Caki2 (cell line): ENCODE measurements at places on chromosomes 4 and X. TPM values are rescaled to one million over a fixed set of nuclear protein-coding genes. Genes with fewer than 3 reads are reported as not detected.

Gene GAGE2A
- total RNA-seq = not detected in 2 replicates

DNA sequence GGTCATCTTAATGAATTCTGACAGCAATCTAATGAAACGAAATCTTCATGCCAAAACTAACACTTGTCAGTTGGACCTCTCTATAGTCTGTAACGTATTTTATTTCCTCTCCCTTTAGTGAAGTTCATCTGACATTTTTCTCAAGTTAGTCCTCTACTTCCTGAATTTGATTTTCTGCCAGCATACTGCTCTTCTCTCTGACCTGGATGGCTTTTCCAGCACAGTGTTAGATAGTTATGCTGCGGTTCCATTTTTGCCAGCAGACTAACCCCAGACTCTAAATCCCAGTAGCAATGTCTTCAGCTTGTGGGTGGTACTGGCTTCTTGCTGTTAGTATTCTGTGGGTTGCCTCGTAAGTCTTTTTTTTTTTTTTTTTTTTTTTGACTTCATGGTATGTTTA lies 146.7 kb upstream of the VEGFC start:
- no peak for DNase-seq

GRCh38 chr4:7197910-7198309 lies 5.6 kb downstream of the SORCS2 start:
- DNase-seq = no peak

- no peak for DNase-seq
Measured at GRCh38 chrX:45191820-45192409, 8.8 kb downstream of the DIPK2B start.

DNA sequence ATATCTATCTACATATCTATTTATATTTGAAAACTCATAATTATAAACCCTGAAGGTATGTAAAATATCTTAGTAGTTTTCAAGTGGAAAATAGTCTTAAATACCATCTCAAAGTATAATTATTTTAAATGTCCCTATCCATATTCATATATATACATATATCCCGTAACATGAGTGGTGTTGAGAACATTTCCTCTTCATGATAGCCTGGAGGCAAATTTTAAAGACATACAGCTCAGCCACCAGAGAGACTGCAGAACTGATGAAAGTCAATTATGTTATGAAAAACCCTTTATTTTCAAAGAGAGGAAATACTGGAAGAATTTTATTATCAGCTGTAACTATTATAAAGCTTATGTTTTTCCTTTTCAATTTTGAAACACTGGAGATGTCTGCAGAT lies 1806.7 kb upstream of the PCDH7 start:
- DNase-seq = no peak

- peak; percentile 6 for DNase-seq
Measured at GRCh38 chrX:132940727-132941327, 17.6 kb downstream of the HS6ST2 start.

DNA sequence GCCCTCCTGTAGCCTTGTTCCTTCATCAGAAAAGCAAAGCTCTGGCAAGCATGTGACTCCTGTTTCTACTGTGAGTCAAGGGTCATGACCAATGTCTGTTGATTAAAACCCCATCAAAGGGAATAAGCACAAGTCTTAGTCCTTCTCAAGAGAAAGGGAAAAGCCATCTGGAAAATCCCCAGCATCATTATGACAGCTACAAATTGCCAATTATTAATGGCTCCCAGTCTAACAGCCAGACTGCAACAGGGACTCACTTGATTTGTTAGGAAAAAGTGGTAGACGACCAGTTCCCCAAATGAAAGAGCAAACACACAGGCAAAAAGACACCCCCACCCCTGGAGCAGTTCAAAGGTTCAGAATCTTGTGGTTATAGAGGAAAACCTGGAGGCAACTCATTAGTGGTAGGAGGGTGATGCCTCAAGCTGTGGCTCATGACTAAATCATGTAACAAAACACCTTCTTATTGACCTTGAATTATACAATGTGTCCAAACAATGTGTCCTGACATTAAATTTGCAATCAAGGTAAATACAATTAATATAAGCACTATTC lies 315.7 kb downstream of the HNRNPD start:
- DNase-seq = no peak
